NCI-H1930 (cell line): ENCODE measurements at places on chromosomes 1 and 21.

GRCh38 chr21:21132390-21132789 is 134.2 kb downstream of the NCAM2 start:
- no peak for DNase-seq

- no peak for DNase-seq
Measured at GRCh38 chr1:170483051-170483450, 48.9 kb upstream of the GORAB start.

DNA sequence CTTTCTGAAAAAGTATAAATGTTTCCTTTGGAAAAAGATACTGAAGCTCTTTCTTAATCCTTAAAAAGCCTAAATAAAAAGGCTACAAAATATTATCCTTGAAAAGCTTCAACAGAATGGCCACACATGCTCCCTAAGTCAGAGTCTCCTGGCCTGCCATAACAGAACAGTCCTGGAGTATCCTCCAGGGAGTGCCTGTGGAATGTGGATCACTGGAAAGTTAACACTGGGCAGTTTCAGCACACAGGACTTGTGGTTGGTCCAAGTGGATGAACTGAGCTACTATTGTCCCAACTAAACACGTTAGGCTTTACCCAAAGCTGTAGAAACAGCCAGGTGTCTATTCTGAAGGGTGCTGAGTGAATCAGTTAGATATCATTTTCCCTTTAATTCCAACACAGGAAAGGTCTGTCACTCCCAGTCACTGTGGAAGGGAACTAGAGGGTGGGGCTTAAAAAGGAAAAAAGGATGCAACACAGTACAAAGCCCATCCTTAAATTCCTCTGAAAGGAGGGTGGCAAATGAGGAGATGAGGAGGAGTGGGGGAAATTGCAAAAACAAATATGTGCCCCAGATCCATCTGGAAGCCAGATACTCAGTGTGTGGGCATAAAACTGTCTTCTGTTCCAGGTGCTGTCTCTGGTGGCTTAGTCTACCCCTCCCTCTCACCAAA is 196.3 kb upstream of the SPAG17 start:
- no peak for DNase-seq

GRCh38 chr1:16378443-16378842 is 11.4 kb downstream of the SZRD1 start:
- no peak for DNase-seq

DNA sequence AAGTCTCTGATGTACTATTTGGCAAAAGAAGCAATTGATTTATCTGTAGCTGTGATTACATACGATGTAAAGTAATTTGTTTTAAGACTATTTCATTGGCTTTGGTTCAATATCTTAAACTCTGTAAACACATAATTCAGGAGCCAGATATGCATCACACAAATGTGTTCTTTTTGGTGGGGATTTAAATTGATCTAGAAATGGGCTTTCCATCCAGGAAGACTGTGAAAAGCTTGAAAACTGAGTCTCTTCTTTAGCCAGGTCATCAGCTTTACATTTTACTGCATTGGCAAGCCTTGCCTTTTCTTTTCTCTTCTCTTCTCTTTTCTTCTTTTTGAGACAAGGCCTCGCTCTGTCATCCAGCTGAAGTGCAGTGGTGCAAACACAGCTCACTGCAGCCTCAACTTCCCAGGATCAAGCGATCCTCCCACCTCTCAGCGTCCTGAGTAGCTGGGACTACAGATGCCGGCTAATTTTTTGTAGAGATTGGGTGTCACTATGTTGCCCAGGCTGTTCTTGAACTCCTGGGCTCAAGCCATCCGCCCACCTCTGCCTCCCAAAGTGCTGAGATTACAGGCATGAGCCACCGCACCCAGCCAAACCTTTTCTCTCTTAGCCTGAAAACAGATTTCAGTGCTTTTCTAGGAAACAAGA is 1.4 kb downstream of the RCAN3 start:
- DNase-seq, result no peak

DNA sequence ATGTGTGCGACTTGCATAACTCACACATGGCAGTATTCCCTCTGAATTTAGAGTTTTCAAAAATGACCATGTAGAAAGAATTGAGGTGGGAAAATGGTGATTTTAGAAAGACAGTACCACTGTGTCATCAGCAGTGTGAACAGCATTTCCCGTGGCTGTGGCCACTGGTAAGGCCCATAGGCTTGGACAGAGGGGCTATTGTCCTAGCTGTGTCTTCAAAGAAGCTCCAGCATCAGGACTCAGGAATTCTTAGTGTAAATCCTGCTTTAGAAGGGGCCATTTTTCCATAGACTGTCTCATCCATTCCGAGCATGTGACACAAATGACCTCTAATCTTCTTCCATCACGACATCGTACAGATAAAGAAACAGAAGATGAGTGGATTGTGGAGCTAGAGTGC is 119.3 kb upstream of the BACE2 start:
- DNase-seq, result no peak

DNA sequence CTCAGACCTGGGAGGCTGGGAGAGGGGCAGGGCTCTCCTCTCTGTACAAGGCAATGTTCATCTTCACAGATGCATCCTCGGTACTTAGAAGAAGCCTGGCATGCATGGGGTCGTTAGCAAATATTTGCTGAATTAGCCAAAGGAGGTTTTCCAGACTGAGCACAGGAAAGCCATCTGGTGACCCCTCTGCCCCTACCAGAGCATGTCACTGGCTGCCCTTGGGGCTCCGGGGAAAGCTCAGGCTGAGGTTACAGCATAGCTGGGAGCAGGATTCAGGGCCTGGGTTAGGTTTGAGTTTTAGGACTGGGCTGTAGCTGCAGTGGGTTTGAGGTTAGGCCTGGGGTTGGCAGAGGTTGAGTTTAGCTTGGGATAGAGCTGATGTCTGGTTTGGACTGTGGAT is 43.4 kb upstream of the ZBTB40 start:
- DNase-seq, result no peak

DNA sequence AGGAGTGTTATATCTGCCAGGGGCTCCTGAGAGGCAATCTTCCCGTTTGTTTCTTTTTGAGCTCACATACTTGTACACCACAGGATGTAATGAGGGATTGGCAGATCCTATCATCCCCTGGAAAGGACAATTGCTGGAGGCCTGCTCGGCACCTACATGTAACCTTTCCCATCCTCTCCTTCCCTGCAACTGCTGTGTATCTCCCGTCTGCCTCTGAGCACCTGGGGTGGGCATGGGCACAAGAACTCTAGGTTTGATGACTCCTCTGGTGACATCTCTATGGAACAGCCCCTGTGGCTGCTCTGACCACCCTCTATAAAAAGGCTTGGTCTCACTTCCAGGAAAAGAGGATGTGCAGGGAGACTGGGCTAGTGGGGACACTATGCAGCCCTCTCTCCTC is 25.0 kb upstream of the SMIM12 start:
- DNase-seq, result no peak

DNA sequence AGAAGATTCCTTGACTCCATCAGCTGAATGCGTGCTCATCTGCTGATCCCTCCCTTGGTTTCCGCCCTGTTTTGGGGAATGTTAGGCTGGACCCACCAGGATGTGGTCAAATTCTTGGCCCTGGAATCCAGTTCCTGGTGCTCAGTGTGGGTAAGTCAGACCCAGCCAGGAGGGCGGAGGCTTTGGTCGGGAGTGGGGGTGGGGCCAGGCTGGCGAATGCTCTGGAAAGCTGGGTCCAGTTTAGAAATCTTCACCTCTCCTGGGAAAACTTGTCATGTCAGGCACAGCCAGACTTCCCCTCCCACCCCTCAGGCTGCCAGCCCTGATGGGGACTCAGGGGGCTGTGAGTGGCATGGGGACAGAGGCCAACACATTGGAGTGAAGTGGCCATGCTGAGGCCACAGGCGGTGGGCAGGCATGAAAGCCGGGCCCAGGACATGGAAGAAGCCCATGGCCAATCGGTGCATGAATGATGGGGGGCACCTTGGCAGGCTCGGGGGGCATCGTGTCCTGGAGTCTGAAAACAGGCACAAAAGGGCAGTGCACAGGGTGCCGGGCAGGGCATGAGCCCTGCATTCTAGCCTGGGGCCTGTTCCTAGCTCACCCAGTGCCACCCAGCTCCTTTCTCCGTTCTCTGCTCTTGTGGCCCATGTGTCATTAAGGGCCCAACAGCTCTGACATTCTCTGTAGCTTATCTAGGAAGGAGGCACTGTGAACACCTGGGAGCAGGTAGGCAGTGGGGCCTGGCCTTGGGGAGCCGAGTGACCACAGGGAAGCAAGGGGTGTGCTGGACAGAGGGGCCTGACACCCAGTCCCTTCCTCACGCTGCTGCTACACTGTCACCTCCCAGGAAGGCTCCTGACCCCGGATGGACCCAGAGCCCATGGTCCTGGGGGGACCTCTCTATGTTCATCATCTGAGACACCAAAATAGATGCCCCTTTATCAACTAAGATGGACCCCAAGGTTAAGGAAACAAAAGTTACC is 14.6 kb upstream of the PADI1 start:
- no peak for DNase-seq

DNA sequence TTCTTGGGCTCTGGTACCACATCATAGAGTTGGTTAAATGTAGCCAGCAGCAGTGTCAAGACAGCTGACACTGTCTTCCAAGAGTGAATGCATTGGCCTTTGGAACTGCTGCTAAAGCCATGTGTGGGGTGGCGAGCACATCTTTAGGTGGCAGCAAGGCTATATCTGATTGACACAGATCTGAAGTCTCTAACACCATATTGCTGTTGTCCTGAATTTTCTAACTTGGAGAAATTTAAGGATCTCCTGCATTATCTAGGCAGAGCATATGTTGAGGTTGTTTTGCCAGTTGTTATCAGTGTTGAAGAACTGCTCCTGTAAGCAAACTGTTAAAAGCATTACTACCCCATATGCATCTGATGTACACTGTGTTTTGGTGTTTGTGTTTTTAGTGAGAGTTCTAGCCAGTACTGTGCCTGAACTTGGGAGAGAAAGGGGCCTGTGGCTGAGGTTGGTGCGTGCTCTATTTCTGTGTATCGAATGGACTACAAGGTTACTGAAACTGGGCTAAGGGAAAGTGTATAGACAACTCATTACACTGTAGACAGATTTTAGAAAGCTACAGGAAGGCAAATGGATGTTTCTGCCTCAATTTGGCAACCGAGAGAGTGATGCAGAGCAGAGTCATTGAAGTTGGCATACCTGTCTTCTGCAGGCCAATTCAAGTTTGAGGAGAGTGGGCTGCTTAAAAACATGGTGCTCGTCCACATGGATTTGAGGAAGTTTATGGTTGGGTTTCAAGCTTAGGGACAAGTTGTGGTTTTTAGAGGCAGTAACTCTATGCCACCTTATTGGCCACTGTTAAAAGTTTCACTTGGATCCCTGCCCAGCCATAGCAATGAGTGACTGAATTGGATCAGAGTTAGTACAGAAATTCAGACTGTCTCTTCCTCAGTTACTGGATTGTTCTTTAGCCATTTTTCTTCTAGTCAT is 16.9 kb downstream of the DYRK3 start:
- DNase-seq, result no peak

GRCh38 chr1:56963667-56964066 is 2.1 kb downstream of the C8B start:
- DNase-seq, result peak; percentile 13

- no peak for DNase-seq
Measured at GRCh38 chr1:231550448-231550781, 21.9 kb downstream of the TSNAX start.

GRCh38 chr21:33149181-33149580 is 79.2 kb downstream of the OLIG1 start:
- DNase-seq, result no peak

DNA sequence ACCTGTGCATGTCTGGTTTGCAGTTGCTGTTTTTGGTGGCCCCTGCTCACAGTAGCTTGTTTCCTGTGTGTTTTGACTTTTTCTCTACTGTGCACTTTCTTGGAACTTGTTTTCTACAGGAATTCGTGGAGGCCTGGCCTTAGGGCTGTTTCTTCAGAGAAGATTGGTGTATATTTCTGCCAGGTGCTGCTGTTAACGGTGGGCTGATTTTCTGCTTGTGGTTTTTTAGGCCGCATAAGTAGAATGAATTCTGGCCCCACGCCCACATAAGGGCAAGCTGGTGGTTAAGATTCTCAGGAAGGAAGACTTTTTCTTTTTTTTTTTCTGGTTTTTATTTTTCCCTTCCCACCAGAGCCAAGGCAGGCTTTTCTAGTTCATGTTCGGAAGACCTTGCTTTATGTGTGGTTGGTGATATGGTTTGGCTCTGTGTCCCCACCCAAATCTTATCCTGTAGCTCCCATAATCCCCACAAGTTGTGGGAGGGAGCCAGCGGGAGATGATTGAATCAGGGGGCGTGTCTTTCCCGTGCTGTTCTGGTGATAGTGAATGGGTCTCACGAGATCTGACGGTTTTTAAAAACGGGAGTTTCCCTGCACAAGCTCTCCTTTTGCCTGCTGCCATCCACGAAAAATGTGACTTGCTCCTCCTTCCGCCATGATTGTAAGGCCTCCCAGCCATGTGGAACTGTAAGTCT is 71.5 kb upstream of the DISP3 start:
- no peak for DNase-seq

GRCh38 chr1:246540738-246541491 is 25.1 kb downstream of the TFB2M start:
- DNase-seq, result no peak

GRCh38 chr21:32908534-32908933 is 117.2 kb upstream of the OLIG2 start:
- DNase-seq, result no peak

GRCh38 chr1:231161667-231162296 is at the start of gene TRIM67:
TSS of gene TRIM67 (plus strand) at chr1:231162058. CDS start at chr1:231162970, 912 bp downstream.
- peak; percentile 68 for DNase-seq

GRCh38 chr1:208465786-208466590 is 221.8 kb upstream of the PLXNA2 start:
- no peak for DNase-seq

DNA sequence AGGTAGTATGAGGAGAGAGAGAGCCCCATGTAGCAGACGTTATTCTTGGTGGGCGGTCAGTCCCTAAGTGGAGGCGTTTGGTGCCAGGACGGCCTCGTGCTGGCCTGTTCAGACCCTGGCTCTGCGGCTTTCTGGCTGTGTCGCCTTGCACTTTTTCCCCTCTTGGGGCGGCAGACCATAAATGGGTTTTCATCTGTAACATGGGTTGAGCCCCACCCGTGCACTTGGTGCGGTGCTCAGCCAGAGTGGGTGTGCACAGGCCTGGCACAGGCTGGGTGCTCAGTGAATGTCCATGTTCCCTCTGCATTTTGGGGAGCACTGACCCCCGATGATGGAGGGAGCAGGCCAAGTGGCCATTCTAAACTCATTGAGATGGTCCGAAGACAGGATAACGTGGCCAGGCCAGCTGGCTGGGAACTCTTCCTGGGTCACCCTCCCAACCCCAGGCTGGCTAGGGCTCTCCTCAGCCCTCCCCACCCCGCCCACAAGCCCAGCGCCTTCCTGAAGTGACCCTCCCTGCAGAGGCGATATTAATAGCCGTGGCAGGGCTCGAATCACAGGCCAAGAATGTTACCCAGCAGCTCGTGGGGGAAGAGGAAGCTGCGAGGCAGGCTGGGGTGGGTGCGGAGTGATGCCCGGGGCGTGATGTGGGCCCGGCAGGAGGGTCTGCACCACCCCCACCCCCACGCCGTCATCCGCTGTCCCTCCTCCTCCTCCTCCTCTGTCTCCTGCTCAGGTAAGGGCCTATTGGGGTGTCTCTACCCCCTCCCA is 78.5 kb downstream of the ARHGEF10L start:
- no peak for DNase-seq

- DNase-seq, result no peak
Measured at GRCh38 chr21:33256019-33256418, 10.1 kb upstream of the IL10RB start.

- DNase-seq, result no peak
Measured at GRCh38 chr1:166905136-166905535, 29.1 kb upstream of the TADA1 start.

- no peak for DNase-seq
Measured at GRCh38 chr1:209076688-209077087, 506.8 kb upstream of the CAMK1G start.
